ENCODE measurements at places on chromosomes 5 and 9.

DNA sequence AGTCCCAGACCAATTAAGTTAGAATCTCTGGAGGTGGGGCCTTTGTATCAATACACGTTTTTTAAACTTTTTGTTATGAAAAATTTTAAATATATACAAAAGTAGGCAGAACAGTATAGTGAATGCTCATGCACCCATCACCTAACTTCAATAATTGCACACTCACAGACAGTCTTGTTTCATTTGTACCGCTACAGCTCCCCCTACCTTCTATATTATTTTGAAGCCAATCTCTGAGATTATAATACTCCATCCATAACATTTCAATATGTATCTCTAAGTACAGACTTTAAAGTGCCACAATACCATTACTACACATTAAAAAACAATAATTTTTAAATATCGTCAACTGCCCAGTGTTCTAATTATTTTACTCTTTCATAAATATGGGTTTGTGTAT, 32.9 kb downstream of the ISL1 start:
- DNase-seq = no peak

GRCh38 chr9:126397056-126397455, 70.4 kb downstream of the MVB12B start:
- DNase-seq = no peak

- no peak for DNase-seq
Observed at GRCh38 chr9:121935739-121936138, 157.4 kb downstream of the TTLL11 start.

- DNase-seq = no peak
Observed at GRCh38 chr9:26744191-26744965, 148.2 kb downstream of the CAAP1 start.

- DNase-seq = no peak
Observed at GRCh38 chr9:136667214-136667939, 4.7 kb downstream of the EGFL7 start.

GRCh38 chr5:142385194-142385593, 60.4 kb upstream of the SPRY4 start:
- no peak for DNase-seq

DNA sequence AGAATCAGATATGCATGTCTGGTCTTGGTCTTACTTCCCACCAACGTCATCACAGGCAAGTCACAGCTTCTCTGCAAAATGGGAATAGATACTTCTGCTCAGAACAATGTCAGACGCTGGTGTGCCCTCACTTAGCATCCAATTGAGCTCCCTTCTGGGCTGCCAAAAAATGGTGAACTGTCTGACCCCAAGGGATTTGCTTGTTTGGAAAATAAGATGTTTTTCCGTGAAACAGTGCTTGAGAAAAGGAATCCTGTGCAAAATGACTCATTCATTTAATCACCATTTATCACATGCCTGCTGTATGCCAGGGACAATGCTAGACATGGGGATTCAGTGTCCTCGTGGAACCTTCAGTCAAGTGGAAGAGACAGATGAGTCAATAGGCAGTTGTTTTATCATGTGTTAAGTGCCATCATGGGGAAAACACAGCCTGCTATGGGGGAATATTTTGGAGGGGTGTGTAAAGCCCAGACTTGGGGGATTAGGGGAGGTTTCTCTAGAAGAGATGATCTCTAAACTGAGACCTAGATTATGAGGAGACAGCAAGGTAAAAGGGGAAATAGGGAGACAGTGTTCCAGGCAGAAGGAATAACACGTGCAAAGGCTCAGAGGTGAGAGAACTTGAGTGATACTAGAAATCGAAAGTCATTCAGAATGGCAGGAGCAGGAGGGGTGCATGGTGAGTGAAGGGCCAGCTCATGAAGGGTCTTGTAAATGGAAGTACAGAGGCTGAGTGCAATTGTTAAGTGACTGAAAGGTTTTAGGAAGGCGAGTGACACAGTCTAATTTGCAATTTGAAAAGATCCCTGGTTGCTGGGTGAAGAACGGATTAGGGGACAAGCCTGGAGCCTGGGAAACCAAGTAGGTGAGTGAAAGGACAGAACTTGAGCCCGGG, 3.9 kb downstream of the NIPAL4 start:
- no peak for DNase-seq

GRCh38 chr9:124743686-124744348, 27.3 kb downstream of the NR6A1 start:
- DNase-seq = no peak

- DNase-seq = no peak
Observed at GRCh38 chr9:73067074-73067473, 84.6 kb upstream of the ANXA1 start.

- no peak for DNase-seq
Observed at GRCh38 chr9:97845130-97845529, 7.9 kb upstream of the FOXE1 start.

DNA sequence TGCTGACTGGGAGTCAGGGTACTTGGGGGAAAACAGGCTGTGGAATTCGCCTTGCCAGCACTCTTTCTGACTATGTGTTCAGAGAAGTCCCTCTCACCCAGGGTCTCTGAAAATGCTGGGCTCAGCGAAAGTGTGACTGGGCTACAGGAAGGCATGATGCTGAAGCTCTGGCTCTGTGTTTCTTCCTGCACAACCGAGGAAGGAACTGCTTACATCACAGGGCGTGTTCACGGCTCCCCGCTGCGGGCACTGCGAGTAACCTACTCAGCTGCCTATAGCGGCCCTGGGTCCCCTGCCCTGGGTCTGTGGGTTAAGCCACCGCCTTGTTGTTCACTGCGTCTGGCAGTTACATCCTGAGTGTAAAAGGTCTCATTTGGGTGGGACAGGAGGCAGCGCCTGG, 222.4 kb upstream of the IRX4 start:
- no peak for DNase-seq

- DNase-seq = no peak
Observed at GRCh38 chr9:38337706-38338264, 54.7 kb upstream of the ALDH1B1 start.

- DNase-seq = no peak
Observed at GRCh38 chr9:117821954-117822353, 117.8 kb downstream of the TLR4 start.

GRCh38 chr9:134187891-134188385, 23.6 kb upstream of the RNU6ATAC start:
- no peak for DNase-seq

All from NCI-H2081 treated with DMSO at 0.1 percent for 48 hours (cell line).